Activated CD8-positive, alpha-beta memory T cell treated with anti-CD3 and anti-CD28 coated beads for 1 hour (primary cell): ENCODE measurements at places on chromosomes 13 and 19.

DNA sequence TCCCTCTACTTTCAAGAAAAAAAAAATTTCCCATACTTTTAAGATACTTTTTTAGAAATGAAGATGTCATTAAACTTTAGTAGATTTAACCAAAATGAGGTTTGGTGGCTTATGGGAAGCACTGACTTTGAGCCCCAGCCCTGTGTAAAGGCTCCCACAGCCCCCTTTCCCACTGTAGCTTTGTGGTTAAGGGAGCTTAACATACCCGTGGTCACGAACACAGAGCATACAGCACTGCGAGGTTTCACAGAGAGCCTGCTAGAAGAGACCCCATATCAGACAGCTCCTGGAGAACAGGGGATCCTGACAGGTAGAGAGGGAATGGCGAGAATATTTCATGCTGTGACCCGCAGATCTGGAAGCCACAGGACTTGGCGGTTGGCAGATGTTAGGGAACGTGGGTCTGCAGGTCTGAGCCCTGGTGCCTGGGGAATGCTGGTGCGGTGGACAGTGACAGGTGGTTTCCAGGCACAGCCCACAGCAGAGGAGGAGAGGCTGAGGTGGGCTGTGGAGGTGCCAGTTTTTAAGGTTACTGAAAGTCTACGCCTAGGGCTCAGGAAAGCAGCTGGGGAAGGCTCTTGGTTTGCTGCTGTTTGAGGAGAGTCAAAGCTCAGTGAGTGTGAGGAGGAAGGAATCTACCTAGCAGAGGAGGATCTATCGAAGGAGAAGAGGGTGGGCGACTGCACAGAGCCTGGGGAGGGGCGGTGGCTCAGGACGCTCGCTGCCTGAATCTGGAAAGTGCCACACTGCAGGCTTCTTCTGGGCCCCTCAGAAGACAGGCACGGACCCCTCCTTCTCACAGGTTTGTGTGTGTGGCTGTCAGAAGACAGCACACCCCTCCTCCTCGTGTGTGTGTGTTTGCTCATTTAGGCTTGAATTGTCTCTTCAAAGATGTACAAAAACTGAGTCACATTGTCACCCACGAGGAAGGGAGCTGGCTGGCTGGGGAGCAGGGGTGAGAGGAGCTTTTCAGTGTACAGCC is 49.9 kb downstream of the SLC7A9 start:
- no peak for DNase-seq

GRCh38 chr19:14022469-14022868 is 5.5 kb upstream of the RLN3 start:
- DNase-seq: no peak

- no peak for DNase-seq
These were observed 8.5 kb upstream of the AKAP8L start for GRCh38 chr19:15427350-15427700.

GRCh38 chr19:53432088-53432661 is 391 bp downstream of the ZNF761 start:
- no peak for DNase-seq

DNA sequence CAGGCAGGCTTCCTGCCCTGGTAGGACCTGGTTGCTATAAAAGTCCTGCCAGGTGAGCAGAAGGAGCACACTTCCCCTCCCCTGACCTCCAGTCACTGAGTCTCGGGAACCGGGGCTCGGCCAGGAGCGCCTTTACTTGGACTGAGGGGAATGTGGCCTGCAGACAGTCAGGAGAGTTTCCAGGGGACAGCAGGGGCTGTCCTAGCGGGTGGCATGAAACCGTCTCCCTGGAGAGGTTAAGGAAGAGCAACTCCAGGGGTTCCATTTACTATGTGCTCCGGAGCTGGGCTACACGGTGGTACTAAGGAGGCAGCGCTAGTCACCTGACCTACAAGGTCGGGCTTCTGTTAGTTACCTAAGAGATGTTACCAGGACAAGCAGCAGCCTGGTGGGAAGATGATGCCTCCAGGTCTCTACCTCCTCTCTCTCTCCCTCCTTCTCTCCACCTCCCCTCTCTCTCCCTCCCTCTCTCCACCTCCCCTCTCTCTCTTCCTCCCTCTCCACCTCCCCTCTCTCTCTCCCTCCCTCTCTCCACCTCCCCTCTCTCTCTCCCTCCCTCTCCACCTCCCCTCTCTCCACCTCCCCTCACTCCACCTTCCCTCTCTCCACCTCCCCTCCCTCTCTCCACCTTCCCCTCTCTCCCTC is 4.1 kb upstream of the CNOT3 start:
- no peak for DNase-seq

- DNase-seq: no peak
These were observed 616.5 kb downstream of the GPC6 start for GRCh38 chr13:93843082-93843481.
